ENCODE measurements at places on chromosomes 2 and 18. TPM values are rescaled to one million over a fixed set of nuclear protein-coding genes. Genes with fewer than 3 reads are reported as not detected.

HRH4 gene
- not detected for polyA plus RNA-seq

GRCh38 chr2:127609818-127610217 is 36.1 kb upstream of the GPR17 start:
- no peaks in the 10 kb centered on the region for H3K27me3 ChIP-seq
- H3K4me3 ChIP-seq, result no peak overlapping the region
- no peak for DNase-seq
- H3K36me3 ChIP-seq, result no peaks in the 10 kb centered on the region

DNA sequence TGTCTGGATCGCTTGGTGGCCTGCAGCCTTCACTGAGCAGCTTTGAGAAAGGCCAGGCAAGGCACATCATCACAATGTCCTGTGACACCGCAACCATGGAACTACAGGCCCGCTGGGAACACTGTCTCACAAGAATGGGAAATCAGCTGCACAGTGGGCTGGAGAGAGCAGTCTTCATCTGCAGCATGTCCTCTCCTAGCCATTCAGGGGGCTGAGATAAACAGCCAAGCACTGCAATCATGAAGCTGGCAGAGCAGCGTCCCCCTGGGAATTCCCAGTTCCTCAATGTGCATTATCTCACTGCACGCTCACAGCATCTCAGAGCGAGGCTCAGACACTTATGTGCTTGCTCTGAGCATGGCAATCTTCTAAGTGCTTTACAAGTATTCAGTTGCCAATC is 1.9 kb downstream of the CMPK2 start:
- peaks cover 9% of the 10 kb centered on the region for H3K36me3 ChIP-seq
- no peaks in the 10 kb centered on the region for H3K27me3 ChIP-seq
- peaks cover 16% of the 10 kb centered on the region for H3K4me1 ChIP-seq
- H3K27ac ChIP-seq, result no peak overlapping the region
- no peak overlapping the region for H3K4me3 ChIP-seq

- no peaks in the 10 kb centered on the region for H3K27me3 ChIP-seq
- no peak overlapping the region for H3K27ac ChIP-seq
- no peak overlapping the region for H3K4me3 ChIP-seq
- H3K4me1 ChIP-seq, result peaks cover 5% of the 10 kb centered on the region
Measured at GRCh38 chr2:160703648-160704585, 210.3 kb upstream of the RBMS1 start.

DNA sequence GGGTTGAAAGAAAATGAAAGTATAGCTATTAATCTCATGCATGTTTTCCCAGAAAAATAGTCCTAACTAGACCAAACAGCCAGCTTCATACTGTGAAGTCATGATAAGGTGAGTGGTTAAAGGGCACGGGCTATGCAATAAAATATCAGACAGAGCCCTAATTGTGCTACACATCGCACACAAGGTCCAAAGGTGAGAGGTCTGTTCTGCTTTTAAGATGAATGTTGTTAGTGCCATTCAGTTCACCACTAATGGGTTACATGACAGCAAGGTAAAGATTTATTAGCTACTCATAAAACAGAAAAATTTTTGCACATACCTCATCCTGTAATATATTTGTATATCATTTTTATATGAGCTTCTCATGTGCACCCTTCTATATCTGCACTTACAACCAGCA is 105.0 kb upstream of the STK17B start:
- no peaks in the 10 kb centered on the region for H3K27me3 ChIP-seq
- H3K36me3 ChIP-seq, result no peaks in the 10 kb centered on the region
- no peak for DNase-seq
- H3K4me1 ChIP-seq, result peaks cover 34% of the 10 kb centered on the region
- H3K4me3 ChIP-seq, result peak overlapping the region; percentile 37

MC2R gene
- polyA plus RNA-seq, result not detected

All from CD8-positive, alpha-beta memory T cell (primary cell).